Activated CD8-positive, alpha-beta memory T cell treated with anti-CD3 and anti-CD28 coated beads for 1 hour (primary cell): ENCODE measurements at places on chromosomes 1 and 21.

DNA sequence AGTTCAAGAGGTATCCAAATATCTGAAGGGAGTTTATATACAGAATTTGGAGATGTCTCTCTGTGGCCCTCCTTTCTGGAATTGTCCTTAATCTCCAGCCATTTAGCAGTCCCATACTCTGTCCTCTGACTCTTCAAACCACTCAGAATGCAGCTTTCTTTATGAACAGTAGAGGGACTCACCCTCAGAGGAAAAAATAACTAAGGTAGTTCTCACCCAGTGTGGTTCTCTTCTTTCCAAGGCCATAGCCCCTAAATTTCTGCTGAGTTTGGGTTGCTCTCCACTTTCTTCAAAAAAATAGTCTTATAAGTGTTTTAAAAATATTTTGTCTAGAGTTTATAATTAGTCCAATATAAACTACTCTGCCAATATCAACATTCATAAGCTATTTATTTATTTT lies 369.7 kb downstream of the MATN1 start:
- DNase-seq: no peak

- no peak for DNase-seq
Measured at GRCh38 chr1:43352881-43353280, 5.9 kb upstream of the CDC20 start.

GRCh38 chr1:29467989-29468900 lies 231.9 kb downstream of the PTPRU start:
- no peak for DNase-seq

GRCh38 chr1:6557597-6557996 lies 2.5 kb downstream of the TAS1R1 start:
- no peak for DNase-seq
